ENCODE measurements at places on chromosomes 16 and 17. TPM values are rescaled to one million over a fixed set of nuclear protein-coding genes. Genes with fewer than 3 reads are reported as not detected.

MMP2 gene
- total RNA-seq: 107 TPM

TAOK2 gene
- 28.0 TPM for total RNA-seq

TMED6 gene
- 4.6 TPM for total RNA-seq

MT4 gene
- total RNA-seq: not detected

MYO15B gene
- total RNA-seq: 99.8 TPM

KRT9 gene
- total RNA-seq: not detected
